ENCODE measurements at places on chromosomes 4 and X.
A peak's percentile ranks its signal among the peaks of the same experiment; 100 is the strongest.

- no peak for DNase-seq
These were observed 125.2 kb upstream of the USP9X start for GRCh38 chrX:40960041-40960440.

DNA sequence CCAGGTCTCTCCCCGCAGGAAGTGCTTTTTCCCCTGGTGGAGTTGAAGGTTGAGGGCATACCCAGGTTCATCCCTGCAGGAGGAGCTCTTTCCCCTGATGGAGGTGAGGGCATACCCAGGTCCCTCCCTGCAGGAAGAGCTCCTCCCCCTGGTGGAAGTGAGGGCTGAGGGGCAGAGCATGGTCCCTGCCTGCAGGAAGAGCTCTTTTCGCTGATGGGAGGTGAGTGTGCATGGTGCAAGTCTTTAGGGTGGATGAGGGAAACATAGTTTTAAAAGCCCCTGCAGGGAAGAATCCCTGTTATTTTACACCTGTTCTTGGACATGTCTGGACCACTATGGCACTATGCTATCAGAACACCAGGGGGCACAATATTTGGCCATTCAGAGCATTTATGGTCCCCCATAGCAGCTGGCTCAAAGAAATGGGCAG is 43.7 kb upstream of the PUDP start:
- DNase-seq: no peak

DNA sequence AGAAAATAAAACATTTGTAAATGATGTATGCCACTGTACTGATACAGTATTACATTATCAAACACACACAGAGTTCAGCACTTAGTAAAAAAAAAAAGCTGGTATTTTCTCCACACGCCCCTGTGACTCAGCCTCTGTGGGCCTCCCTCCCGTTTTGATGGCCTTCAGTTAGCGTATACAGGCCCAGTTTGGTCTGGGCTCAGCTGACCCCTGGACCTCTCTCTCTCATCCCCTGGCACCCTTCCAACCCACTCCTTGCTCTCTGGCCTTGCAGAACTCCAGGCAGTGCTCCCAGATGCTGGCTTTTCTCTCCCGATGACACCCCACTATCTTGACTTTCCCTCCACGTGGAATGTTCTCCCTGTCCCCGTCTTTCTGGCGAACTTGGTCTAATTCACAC is 89.0 kb upstream of the LIMCH1 start:
- DNase-seq: peak; percentile 46

DNA sequence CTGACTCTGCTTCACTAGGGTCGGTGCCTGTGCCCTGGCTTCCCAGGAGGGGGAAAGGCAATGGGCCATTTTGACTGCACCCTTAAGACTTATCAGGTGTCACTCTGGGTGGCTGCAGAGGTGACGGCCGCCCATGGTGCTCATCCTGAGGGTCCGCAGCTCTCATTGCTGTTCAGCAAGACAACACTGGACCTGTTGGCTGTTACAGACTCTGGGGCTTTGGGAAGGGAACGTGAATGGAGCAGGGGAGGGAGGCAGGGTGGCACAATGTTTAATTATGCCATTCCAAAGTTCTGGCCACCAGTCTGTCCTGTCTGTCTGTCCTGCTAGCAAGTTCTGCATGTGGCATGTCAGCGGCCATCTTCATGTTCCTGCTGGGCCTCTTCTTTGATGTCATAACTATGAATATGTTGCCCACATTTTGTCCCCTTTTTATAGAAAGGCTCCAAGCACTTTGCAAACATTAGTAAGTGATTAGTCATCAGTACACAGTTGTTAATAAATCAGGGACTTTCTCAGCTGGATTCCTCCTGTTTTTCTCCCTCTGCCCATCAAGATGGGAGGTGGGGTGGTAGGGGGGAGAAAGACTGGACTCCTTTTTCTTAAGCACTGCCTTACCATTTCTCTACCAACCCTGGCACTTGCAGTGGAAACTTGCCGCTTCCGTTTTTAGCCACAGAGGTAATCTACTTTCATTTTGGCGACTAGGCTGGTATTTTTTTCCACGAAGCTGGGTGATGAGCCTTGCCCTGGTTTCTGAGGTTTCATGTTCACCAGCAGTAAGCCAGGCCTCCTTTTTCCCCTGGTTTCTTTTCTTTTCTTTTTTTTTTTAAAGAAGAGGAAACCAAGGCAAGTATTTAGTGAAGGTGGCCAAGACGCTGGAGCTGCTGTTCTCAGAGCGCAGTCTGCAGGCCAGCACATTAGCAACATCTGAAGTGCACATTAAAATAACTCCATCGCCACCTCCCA is 88.6 kb upstream of the TRIM2 start:
- DNase-seq: peak; percentile 37

GRCh38 chr4:146637621-146638332 is 916 bp upstream of the POU4F2 start:
- no peak for DNase-seq

GRCh38 chr4:62676962-62677361 is 1476.8 kb downstream of the ADGRL3 start:
- no peak for DNase-seq

DNA sequence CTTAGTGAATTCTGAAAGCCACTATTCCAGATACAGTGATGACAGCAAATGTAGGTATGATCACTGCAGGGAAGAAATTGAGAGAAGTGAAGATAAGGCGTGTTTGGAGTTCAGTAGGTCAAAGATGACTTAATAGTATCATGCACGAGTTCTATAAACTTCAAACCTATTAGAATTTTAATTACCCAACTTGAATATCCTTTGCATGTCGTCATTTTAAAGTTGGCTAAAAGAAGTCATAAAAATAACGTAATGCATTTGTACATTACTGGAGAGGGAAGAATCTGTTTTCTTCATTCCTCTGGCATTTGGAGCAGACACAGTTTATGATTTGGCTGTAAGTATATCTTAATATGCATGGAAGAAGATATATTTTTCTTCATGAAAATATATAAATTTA is 68.6 kb upstream of the MXRA5 start:
- DNase-seq: no peak

All from umbilical cord (tissue), 2 donors.